Kidney (tissue), 22 donors: ENCODE measurements at places on chromosomes 7 and 10. TPM values are rescaled to one million over a fixed set of nuclear protein-coding genes. Genes with fewer than 3 reads are reported as not detected.

- DNase-seq: no peak
Observed at GRCh38 chr10:131746241-131746711, 154.5 kb upstream of the PPP2R2D start.

The PVRIG gene
- polyA plus RNA-seq: not detected

- DNase-seq: no peak
Observed at GRCh38 chr10:95770084-95770720, 14.2 kb downstream of the ENTPD1 start.

DNA sequence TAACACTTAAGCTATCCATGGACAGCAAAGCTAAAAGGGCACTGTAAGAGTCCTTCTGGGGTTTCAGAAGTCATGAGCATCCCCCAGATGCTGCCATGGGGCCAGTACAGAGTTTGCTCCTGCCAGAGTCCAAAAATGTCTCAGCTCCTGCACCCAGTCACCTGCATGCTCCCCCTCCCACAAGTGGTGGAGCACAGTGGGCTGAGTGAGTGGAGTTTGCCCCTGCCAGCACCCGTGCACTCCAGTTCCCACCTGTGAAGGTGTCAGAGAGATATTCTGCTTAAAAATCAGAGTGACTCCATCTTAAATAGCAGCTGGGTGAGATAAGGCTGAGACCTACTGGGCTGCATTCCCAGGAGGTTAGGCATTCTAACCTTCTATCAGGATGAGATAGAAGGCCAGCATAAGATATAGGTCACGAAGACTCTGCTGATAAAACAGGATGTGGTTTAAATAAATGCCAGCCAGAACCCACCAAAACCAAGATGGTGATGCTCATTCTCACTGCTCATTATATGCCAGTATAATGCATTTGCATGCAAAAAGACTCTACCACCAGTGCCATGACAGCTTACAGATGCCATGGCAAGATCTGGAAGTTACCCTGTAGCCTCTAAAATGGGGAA is 140.1 kb upstream of the ZNF92 start:
- no peak for DNase-seq

The SLC39A12 gene
- polyA plus RNA-seq: not detected

- peak; percentile 16 for DNase-seq
Observed at GRCh38 chr7:44385434-44386138, 60.2 kb upstream of the CAMK2B start.

The CRYGN gene
- polyA plus RNA-seq: not detected

DNA sequence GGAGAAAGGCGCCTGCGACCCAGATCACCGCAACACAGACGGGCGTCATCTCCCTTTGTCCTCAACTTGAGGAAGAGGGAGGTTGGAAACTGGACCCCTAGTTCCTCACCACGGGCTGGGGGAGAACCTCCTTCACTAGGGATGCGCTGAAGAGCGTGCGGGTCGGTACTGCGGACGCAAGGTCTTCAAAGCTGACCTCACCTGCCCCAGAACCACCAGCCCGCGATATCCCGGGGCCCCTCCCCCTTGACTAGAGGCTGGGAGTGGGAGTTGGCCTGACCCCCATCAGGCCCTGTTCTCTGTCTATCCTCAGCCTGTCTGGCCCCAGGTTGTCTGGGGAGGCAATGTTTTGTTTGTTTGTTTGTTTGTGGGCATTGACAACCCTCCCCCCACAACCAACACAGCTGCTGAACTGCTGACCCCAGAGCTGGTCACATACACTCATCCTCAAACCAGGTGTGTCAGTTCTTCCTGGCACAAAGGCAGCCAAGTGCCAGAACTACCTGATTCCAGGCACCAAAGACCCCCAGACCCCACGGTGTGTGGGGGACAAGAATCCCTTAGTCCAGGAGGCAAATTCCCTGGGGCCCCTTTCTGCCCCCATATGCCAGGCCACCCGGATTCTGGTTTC is 2.9 kb downstream of the NPM3 start:
- peak; percentile 77 for DNase-seq

The CARD11 gene
- 0.22 TPM for polyA plus RNA-seq

GRCh38 chr7:134827889-134828288 is 48.5 kb downstream of the CALD1 start:
- no peak for DNase-seq

GRCh38 chr10:96600337-96600736 is 13.5 kb upstream of the TM9SF3 start:
- DNase-seq: no peak

The MMD2 gene
- not detected for polyA plus RNA-seq

DNA sequence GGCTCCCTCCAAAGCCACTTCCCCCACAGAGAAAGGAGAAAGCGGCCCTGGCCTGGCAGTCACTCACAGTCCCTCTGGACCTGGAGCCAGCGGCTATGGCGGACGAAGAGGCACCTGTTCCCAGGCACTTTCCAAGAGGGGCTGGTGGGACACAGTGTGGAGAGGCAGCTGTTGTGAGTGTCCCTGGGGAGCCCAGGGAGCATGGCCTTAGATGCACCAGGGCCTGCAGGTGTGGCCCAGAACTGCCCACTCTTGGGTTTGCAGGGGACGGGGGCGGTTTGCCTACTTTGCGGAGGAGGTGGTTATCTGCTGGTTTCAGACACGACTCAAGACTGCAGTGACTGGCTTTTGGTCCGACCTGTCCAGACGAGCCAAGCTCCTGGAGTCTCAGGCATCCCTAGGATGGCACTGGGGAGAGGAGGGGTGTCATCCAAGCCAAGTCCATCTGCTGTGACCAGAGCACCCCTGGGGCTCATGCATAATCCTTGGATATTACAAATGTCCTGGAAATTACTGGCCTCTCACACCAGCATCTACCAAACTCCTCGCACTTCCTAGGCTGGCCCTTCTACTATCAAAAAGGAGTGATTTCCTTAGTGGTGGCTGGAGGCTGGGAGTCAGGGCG is 18.4 kb downstream of the CTBP2 start:
- no peak for DNase-seq

GRCh38 chr7:121005996-121006584 is 17.6 kb downstream of the CPED1 start:
- no peak for DNase-seq

GRCh38 chr10:20380401-20380800 is 516.7 kb downstream of the NEBL start:
- DNase-seq: no peak

The PAX4 gene
- polyA plus RNA-seq: not detected

DNA sequence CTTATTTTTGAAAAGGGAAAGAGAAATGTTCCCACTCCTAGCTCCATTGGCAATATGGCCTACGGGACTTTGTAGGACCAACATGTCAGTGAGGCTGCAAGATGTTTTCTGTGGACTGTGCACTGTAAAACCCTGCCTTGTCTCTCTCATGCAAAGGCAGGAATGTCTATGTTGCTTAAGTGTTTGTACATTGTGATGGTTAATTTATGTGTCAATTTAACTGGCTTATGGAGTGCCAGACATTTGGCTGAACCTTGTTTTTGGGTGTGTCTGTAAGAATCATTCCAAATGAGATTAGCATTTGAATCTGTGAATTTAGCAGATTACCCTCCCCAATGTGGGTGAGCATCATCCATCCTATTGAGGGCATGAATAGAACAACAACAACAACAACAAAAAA is 4.1 kb upstream of the PCLO start:
- DNase-seq: no peak

- DNase-seq: no peak
Observed at GRCh38 chr7:134709197-134709596, 62.5 kb downstream of the BPGM start.

The VWA2 gene
- polyA plus RNA-seq: 0.17 TPM

The ADAM22 gene
- 2.2 TPM for polyA plus RNA-seq

- DNase-seq: no peak
Observed at GRCh38 chr10:1536341-1536740, 201.0 kb downstream of the ADARB2 start.

GRCh38 chr10:131621784-131622624 is 278.8 kb upstream of the PPP2R2D start:
- DNase-seq: no peak

The SEMA3A gene
- polyA plus RNA-seq: 0.34 TPM

- no peak for DNase-seq
Observed at GRCh38 chr10:15897287-15897686, 37.0 kb upstream of the MINDY3 start.

GRCh38 chr7:73758581-73759138 is 11.4 kb downstream of the CLDN3 start:
- no peak for DNase-seq
